Brain pericyte (primary cell): ENCODE measurements at places on chromosomes 13 and 19.
A peak's percentile ranks its signal among the peaks of the same experiment; 100 is the strongest.

GRCh38 chr13:113410472-113411201 lies 42.7 kb downstream of the ADPRHL1 start:
- DNase-seq, result no peak

DNA sequence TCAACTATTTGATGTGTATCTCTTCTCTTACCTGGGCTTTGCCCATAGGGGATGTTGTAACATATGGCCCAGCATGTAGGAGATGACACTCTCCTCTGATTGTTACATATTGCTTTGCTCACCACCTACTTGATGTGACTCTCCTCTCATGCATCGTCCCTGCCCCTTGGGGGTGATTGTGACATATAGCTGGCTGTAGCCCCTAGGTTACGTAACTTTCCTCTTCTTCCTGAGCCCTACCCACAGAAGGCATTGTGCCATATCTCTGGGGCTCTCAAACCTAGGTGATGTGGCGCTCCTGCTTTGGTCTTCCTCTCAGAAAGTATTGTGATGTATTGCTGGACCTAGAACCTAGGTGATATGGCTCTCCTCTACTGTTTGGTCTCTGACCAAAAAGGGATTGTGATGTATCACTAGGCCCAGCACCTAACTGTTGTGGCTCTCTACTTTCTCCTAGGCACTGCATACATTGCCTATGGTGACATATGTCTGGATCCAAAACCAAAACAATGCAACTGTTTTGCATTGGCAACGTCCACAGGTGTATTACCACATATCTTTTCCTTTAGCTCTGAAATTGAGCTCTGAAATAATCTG lies 71.9 kb upstream of the ZNF724 start:
- no peak for DNase-seq

DNA sequence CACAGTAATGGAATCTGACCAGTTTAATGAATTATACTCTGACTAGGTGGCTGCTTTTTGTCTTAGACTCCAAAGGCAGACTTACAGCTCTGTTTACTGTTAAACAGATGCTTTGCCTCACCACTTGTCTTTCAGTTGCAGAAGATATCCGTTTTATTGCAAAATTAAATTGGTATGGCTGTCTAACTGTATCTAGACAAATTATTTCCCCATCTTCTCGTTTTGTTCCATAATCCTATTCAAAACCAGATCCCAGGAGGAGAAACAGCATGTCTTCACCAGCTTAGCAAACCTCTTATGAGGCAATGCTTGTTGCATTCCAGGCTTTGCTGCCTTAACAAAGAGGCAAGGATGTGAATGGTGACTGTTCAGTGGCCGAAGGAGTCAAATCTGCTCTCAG lies 215.6 kb downstream of the TDRD3 start:
- no peak for DNase-seq

DNA sequence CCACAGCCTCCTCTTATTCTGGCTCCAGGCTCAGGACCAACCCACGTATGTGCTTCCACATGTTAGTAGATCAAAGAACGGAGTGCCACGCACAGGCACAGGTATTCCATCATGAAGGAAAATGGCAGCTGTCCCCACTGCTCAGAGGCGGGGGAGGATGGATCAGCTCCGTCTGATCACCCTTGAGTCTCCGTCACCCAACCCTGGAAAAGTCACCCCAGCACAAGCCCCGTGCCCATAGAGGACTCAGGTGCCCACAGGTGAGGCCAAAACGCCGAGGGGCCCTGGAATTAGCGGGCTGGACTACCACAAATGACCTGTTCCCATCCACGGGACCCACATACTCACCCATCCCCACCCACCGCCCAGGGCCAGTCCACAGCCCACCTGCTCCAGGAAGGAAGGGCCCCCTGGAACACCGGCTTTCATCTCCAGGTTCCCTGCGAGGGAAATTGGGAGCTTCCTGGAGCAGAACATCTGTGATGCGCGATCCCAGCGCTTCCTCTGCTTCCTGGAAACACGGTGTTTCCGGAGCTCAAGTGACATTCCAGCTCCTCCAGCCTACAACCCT lies 120.5 kb upstream of the SPACA7 start:
- DNase-seq, result no peak

- DNase-seq, result no peak
These were observed 28.3 kb downstream of the SMAD9 start for GRCh38 chr13:36891752-36892151.

GRCh38 chr19:6671960-6672359 lies 2.0 kb upstream of the TNFSF14 start:
- DNase-seq, result no peak

DNA sequence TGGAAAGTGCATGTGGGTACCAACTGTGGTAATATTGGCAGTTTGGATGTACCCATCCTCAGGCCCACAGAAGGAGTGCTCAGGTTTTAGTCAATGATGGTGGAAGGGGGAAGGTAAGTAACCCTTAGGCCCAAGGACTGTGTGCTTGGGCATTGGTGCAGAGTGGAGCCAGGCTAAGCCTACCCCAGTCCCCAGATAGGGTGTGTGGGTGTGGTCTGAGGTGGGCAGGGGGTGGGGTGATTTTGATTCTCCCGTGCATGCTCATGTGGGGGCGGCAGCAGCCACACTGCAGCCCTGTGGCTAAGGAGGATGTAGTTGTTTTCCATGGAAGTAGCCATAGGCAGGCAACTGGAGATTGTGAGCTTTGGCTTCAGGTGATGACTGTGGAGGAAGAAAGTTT lies 2197.3 kb downstream of the PCDH9 start:
- no peak for DNase-seq

- DNase-seq, result no peak
These were observed 156.9 kb downstream of the UGGT2 start for GRCh38 chr13:95896301-95896700.

GRCh38 chr19:33649627-33650305 lies 28.0 kb downstream of the CHST8 start:
- no peak for DNase-seq

GRCh38 chr19:18220632-18221275 lies 5.5 kb downstream of the PDE4C start:
- no peak for DNase-seq

GRCh38 chr13:79187917-79188690 lies 218.0 kb downstream of the RBM26 start:
- no peak for DNase-seq

GRCh38 chr13:32905864-32906180 lies 110.4 kb upstream of the KL start:
- no peak for DNase-seq

- no peak for DNase-seq
These were observed 930.3 kb upstream of the PCDH9 start for GRCh38 chr13:68160466-68160865.

DNA sequence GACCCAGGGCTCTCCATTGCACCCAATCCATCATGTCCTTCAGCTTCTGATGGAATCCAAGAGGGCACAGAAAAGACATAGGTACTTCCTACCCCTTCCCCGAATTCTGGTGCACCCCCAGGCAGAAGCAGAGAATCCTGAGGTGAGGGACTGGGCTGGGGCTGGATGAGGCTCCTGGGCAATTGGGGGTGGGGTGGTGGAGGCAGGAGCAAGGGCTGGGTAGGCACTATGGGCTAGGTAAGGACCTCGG lies 2.7 kb upstream of the KCNC3 start:
- no peak for DNase-seq

DNA sequence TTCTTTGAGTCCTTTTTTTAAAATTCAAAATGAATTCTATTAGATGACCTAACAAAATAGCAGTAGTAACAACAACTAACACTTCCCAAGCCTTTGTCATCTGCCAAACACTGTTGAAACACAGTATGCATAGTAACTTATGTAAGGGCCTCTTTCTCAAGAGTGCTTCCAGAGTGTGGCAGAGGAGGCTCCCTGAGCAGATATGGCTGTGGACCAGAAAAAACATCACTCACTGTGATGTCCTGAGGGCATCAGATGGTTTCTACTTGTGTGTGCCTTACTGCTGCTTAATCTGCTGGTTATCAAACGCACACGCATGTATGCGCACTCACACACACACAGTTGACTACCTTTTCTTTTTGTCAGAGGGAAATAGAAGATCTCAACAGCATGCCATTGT lies 110.8 kb downstream of the DLEU7 start:
- peak; percentile 67 for DNase-seq

- no peak for DNase-seq
These were observed 51.9 kb downstream of the CELF5 start for GRCh38 chr19:3276341-3276799.

DNA sequence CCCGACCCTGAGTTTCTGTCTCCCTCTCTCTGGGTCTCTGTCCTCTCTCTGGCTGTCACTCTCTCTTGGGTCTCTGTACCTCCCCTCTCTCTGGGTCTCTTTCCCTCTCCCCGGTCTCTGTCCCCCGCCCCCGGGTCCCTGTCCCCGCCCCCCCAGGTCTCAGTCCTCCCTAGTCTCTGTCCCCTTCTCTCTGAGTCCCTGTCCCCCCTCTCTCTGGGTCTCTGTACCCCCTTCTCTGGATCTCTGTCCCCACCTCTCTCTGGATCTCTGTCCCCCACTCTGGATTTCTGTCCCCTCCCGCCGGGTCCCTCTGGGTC lies 2.3 kb upstream of the FTL start:
- DNase-seq, result no peak

DNA sequence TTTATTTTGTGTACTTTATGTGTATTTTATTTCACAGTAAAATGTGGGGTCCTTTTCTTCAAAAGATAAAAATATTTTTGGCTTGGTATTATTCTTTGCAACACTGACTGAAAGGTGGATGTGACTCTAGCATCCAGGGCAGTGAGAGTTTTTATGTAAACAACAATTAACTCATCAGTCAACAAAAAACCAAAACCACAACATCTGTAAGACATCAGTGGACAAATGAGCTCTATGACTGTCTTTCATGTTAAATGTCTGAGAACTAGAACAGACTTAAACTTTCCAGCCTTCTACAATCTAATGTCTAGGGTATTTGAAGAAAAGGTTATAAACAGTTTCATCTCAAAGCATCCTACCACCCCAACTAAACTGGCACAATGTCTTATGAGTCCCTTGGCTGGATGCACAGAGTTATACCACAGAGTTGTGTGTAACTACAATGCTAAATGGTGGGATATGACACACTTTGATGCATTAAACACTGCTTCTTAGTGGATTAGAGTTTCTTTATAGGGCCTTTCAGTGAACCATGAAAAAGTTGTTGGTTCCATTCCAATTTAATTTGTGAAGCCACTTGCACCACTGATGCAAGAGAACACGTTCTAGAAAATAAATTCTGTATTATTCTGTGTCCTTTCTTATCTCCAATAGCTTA lies 544.2 kb upstream of the KLF12 start:
- no peak for DNase-seq

GRCh38 chr13:99307648-99308339 lies 595 bp upstream of the GPR183 start:
- DNase-seq, result no peak

GRCh38 chr19:10919352-10920287 lies 8.8 kb downstream of the YIPF2 start:
- no peak for DNase-seq

DNA sequence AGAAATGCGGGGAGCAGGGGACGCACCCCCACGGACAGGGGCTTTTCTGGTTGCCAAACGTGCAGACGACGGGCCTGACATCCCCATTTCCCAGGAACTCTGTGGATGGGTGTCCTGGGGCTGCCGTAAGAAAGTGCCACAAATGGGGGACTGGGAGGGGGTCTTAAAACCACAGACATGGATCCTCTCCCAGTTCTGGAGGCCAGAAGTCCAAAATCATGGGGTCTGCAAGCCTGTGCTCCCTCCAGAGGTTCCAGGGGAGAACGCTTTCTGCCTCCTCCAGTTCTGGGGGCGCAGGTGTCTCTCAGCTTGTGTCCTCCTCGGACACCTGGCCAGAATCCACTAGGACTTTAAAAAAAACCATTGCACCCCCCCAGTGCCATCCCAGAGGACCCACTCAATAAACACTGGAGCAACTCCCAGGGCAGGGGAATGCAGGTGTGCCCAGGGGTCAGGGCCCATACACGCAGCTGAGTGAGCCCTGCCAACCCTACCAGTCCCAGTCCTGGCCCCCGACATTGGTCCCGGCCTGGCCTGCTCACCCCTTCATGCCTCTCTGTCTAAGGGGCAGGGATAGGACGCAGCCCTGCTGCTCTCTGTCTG lies 103.9 kb downstream of the GADD45B start:
- DNase-seq, result no peak

GRCh38 chr13:75806117-75806516 lies 170.0 kb downstream of the LMO7 start:
- DNase-seq, result no peak

GRCh38 chr13:99062593-99062992 lies 84.7 kb upstream of the DOCK9 start:
- peak; percentile 39 for DNase-seq

GRCh38 chr19:50899569-50899968 lies 11.6 kb downstream of the KLK4 start:
- no peak for DNase-seq

- no peak for DNase-seq
These were observed 83.3 kb upstream of the PCDH8 start for GRCh38 chr13:52931539-52932431.

DNA sequence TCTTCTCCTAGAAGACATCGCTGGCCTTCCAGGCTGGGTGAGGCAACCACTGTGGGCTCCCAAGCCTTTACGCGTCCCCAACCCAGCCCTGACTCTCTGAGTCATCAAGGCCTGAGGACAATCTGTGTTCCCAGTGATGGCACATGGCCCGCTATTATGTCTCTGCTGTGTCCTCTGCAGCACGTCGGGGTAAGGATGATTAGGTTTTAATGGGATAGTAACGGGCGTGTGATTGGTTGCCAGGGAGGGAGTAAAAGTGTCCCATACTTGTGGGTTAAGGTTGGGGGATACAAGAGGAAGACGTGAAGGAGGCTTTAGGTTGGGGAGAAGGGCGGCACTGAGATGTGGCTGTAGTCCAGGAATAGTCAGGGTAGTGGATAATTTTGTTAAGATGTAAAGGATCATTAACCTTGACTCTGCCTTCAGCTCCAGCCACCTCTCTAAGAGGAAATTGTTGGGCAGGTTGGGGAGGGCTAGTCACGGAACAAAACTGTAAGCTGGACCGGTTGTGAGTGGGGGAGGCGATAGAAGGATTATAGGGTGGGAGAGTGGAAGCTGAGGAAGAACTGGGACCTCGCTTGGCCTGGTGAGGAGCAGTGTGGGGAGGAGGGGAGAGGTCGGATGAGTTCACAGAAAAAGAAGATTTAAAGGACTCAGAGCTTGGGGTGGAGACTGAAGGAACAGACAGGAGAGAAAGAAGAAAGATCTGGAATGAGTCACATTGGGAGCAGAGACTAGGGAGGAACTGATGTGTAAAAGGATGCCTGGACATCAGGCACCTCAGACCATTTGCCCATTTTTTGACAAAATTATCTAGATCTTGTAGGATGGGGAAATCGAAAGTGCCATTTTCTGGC lies 27.9 kb upstream of the IGFL1 start:
- no peak for DNase-seq

DNA sequence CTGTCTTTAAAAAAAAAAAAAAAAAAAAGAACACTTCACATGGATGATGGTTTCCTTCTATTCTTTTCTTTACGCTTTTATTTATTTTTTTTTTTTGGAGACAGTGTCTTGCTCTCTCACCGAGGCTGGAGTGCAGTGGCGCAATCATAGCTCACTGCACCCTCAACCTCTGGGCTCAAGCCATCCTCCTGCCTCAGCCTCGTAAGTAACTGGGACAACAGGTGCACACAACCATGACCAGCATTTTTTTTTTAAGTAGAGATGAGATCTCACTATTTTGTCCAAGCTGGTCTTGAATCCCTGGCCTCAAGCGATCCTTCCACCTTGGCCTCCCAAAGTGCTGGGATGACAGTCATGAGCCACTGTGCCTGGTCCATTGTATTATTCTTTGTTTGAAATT lies 24.3 kb downstream of the ANKRD27 start:
- DNase-seq, result no peak
